Camera-type eye (tissue), 1 donor: ENCODE measurements at places on chromosomes 3 and 15. TPM values are rescaled to one million over a fixed set of nuclear protein-coding genes. Genes with fewer than 3 reads are reported as not detected.

Gene SPINK8
- total RNA-seq, result not detected

Gene LMOD3
- total RNA-seq, result 7.1 TPM

Gene RHCG
- total RNA-seq, result 1.0 TPM

Gene GOLGA6L7
- not detected for total RNA-seq

Gene CYP11A1
- 1.0 TPM for total RNA-seq

Gene EOGT
- total RNA-seq, result 88.0 TPM

Gene ECE2
- 2.0 TPM for total RNA-seq

Gene LNP1
- total RNA-seq, result 13.2 TPM

Gene GOLGA6D
- total RNA-seq, result not detected

Gene VILL
- total RNA-seq, result 14.9 TPM

Gene TM6SF1
- total RNA-seq, result 3.4 TPM

Gene DNASE1L3
- total RNA-seq, result 3.5 TPM

Gene CAV3
- total RNA-seq, result 8.4 TPM

Gene SNRPA1
- total RNA-seq, result 47.7 TPM

Gene GHRL
- not detected for total RNA-seq

Gene SPATA12
- not detected for total RNA-seq

Gene ADAMTS17
- 24.5 TPM for total RNA-seq

Gene KBTBD13
- total RNA-seq, result not detected

Gene ADCY5
- 11.8 TPM for total RNA-seq

Gene AQR
- total RNA-seq, result 56.4 TPM

Gene SCG5
- 42.4 TPM for total RNA-seq

Gene NPAP1
- 0.27 TPM for total RNA-seq

Gene C3orf85
- total RNA-seq, result not detected

Gene KCNMB3
- 4.9 TPM for total RNA-seq

Gene SOX14
- total RNA-seq, result not detected

Gene IRAK2
- 4.5 TPM for total RNA-seq

Gene PLAAT1
- total RNA-seq, result 4.5 TPM

Gene ANKRD34C
- total RNA-seq, result 0.22 TPM

Gene MUC4
- 5.8 TPM for total RNA-seq

Gene POLQ
- total RNA-seq, result 5.6 TPM

Gene CAMK2N2
- total RNA-seq, result 1.1 TPM

Gene CCR9
- total RNA-seq, result not detected

Gene GXYLT2
- 33.9 TPM for total RNA-seq

Gene VIPR1
- total RNA-seq, result 3.7 TPM

Gene RARRES1
- total RNA-seq, result 11.8 TPM

Gene PPP1R2
- total RNA-seq, result 67.8 TPM

Gene IQCF5
- total RNA-seq, result not detected

Gene GOLGA6L26
- total RNA-seq, result not detected

Gene ZNF385D
- 35.0 TPM for total RNA-seq

Gene SLC9C1
- total RNA-seq, result 1.5 TPM

Gene TMEM207
- total RNA-seq, result not detected

Gene FAM162A
- 15.4 TPM for total RNA-seq

Gene SERP1
- 112 TPM for total RNA-seq

Gene BTLA
- total RNA-seq, result not detected

Gene DUOXA1
- 2.0 TPM for total RNA-seq

Gene CCR3
- total RNA-seq, result not detected

Gene PP2D1
- not detected for total RNA-seq

Gene GOLGA8O
- 1.5 TPM for total RNA-seq

Gene PLA2G4B
- 8.0 TPM for total RNA-seq

Gene PLSCR1
- 40.4 TPM for total RNA-seq

Gene CYB561D2
- 17.0 TPM for total RNA-seq

Gene TRH
- 14.0 TPM for total RNA-seq

Gene PLSCR5
- not detected for total RNA-seq
